Astrocyte of the spinal cord (primary cell): ENCODE measurements at places on chromosomes 5 and 9.

DNA sequence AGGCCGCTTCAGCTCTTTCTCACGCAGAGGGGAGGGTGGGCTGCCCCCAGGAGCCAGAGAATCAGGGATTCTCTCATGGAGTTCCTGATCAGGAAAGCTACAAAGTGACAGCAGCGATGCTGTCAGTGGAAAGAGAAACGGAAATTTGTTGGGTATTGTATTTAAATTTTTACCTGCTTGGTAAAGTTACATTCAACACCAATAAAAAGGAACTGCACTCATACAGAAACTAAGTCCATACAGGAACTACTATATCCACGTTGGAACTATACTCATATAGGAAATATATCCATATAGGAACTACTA is 325.5 kb upstream of the IRX4 start:
- DNase-seq: no peak

- DNase-seq: peak; percentile 15
Measured at GRCh38 chr5:79567926-79568549, 44.2 kb upstream of the TENT2 start.

- DNase-seq: no peak
Measured at GRCh38 chr9:75636427-75637045, 253.9 kb upstream of the PCSK5 start.

DNA sequence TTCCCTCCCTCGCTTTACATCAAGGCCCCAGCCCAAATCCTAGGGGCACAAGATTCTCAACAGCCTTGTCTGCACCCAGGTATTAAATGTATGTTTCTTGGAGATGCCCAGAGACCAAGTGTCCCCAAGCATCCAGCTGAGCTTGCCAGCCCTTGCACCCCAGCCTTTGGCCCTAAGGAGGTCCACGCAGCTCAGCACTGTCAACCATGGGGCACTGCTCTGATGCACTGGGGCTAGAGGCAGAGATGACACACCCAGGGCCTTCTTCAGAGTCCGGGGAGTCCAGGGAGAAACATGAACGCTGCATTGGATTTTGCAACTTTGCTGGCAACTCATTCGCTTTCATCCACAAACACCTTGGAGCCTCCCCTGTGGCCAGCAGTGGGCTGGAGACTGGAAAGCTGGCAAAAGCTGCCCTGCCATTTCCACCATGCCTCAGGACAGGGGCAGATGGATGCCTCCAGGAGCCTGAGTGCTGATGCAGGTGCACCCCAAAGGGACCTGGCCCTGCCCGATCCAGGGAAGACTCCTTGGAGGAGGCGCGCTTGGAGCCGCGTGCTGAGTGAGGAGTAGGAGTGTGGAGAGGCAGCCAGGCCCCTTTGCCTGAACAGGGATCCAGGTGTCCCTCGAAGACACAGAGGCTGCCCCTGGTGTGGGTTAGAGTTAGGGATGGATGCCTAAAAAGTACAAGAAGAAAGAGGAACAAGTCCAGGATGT is 19.3 kb downstream of the PAEP start:
- no peak for DNase-seq

DNA sequence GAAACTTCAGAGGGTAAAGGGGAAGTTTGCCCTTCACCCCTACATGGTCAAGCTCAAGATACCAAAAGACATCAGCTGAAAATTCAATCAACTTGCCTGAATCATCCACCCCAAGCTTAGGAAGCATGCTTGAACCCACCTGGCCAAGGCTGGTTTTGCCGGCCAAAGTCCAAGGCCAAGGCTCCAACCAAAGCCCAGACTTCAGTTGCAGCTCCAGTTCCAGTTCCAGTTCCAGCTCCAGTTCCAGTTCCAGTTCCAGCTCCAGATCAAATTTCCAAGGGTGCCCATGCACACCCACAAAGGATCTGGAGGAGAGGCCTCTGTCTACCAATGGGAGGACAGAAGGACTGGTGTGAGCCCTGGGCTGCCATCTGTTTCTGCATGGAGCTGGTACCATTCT is 4.6 kb upstream of the SERINC5 start:
- DNase-seq: no peak

GRCh38 chr9:95937131-95937530 is 61.6 kb downstream of the ERCC6L2 start:
- DNase-seq: no peak

DNA sequence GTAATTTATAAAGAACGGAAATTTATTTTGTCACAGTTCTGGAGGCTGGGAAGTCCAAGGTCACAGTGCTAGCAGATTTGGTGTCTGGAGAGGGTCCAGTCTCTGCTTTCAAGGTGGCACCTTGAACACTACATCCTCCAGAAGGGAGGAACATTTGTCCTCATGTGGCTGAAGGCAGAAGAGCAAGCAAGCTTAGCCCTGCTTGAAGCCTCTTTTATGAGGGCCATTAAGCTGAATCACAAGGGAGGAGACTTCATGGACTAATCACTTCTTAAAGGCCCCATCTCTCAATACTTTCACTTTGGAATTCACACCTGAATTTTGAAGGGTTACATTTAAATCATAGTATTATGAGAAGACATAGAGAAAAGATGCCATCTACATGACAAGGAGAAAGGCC is 215.4 kb upstream of the NFIL3 start:
- no peak for DNase-seq

GRCh38 chr9:75907329-75907728 is 16.9 kb downstream of the PCSK5 start:
- peak; percentile 38 for DNase-seq

- no peak for DNase-seq
Measured at GRCh38 chr5:67338421-67338820, 141.8 kb upstream of the CD180 start.

- no peak for DNase-seq
Measured at GRCh38 chr5:96142786-96143434, 181.3 kb upstream of the ELL2 start.

DNA sequence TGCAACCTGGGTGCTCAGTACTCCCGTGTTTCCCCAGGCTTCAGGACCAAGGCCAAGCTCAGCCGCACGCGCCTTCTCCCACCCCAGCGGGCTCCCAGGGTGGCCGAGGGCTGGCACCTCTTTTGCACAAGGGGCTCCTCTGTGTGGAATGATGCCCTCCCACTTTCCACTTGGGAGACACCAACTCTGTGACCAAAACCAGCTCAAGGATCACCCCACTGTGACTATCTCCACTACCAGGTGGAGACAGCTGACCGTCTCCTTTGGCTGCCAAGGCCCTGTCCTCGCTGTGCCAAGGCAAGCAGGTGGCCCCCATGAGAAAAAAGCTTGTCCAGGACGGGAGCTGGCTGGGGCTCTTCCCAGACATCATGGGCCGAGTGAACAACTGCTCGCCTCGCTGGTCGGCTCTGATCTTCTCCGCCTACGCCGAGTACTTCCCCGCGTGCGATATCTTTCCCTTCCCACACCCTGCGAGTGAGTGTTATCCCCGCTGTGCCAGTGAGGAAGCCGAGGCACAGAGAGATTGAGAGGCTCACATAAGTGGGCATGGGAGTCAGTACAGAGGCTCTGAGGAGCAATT is 132.8 kb downstream of the ZNF354C start:
- no peak for DNase-seq

DNA sequence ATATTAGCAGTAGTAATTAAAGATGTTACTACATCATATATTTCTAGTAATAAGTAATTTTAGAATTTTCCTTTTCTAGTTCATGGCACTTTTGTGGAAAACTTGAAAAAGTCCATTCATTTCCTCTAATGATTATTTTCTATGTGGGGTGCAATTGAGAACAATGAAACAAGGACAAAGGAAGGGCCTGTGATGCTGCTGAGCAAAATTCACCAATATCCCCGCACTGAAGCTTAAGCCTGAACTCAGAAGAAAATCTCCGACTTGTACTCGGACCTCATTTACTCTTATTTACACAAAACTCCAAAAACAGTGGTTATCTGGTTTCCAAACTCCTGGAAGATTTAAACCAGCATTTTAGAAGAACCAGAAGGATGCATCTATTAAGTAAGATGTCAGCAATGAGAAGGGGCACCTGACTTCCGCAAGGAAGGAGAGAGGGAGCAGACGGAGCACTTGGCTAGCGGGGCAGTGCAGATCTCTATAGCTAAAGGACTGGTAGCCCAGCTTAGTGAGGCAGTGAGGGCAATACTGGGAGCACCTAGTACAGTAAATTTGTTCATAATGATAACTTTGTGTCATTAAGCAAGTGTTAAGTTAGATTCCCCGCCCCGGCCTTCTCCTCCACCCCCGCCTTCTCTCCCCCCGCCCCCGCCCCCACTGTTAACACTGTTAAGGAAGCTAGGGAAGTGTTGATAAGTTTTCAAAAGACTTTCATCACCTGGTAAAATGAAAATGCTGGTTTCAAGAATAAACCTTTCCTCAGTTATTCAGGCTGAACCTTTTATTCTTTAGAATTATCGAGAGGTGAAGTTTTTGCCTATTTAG is 123.3 kb downstream of the ZSWIM6 start:
- DNase-seq: no peak

GRCh38 chr5:65483546-65484346 is 2.0 kb upstream of the ADAMTS6 start:
- DNase-seq: peak; percentile 82

DNA sequence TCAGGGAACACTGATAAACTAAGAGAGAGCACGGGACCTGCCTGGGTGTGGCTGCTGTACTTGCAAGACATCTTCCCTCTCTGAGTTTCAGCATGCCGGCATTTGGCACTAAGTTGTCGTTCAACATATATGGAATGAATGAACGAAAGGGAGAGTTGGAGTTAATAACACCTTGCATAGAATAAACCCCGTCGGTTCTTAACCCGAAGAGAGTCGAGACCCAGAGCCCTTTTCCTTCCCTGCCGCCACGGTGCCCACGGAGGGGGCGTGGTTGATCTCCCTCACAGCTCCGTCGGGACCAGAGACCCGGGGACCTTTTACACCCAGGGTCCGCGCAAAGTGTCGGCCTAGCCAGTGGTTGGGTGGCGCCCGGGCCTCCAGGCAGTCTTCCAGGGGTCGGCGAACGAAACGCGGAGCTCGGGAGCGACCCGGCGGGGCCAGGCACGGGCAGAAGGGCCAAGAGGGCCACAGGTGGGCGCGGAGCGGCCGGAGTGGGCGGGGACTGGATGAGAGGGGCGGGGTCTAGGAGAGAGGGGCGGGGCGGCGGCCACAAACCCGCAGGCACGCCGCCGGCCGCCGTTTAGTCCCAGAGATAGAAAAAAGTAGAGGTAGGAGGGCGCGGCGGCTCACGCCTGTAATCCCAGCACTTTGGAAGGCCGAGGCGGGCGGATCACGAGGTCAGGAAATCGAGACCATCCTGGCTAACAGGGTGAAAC is 735 bp upstream of the RPL26L1 start:
- peak; percentile 66 for DNase-seq

- DNase-seq: no peak
Measured at GRCh38 chr9:34289159-34289558, 39.9 kb downstream of the KIF24 start.

GRCh38 chr9:92730897-92731296 is 33.7 kb downstream of the BICD2 start:
- no peak for DNase-seq

DNA sequence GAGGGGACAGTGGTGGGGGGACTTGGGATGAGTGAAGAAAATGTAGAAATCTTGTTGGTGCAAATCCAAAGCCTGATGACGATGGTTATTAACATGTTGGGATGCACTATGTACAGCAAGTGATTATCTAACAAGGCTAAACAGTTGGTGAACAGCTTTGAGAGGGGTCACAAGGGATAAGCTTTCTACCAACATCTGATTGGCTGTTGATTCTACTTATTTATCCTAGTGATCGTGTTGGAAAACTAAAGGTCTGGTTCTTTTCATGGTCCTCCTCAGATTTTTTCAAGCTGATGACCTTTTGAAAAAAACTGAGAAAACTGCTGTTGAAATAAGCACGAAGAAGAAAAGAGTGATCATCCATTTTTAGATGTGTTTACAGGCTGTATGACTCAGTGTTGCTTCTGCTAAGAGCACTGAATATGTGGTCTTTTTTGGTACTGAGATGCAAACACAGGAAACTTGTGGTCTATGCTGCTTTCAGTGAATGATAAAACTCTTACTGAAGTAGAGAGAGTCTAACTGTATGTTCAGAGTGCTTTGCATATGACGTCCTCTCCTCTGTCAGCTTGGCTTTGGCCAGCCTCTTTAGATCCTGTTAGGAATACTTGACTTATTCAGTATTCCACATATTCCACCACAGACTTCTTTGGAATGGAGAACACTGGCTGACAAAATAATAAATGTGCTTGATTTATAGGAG is 174.8 kb downstream of the SLF1 start:
- peak; percentile 92 for DNase-seq

GRCh38 chr9:16515879-16516301 is 354.6 kb downstream of the BNC2 start:
- DNase-seq: peak; percentile 87

DNA sequence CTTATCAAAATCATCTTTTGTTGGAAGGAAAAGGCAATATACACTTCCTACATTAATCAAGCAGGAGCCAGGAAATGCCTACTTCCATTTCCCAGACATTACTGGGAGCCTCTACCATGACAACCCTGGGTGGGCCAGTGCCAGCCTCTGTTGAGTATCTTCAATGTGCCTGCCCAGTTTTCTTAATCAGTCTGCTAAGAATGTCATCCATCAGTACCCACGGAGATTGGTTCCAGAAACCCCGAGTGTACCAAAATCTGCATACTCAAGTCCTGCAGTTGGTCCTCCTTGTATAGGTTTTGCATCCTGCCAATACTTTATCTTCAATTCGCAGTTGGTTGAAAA is 82.4 kb downstream of the MARCHF3 start:
- no peak for DNase-seq

DNA sequence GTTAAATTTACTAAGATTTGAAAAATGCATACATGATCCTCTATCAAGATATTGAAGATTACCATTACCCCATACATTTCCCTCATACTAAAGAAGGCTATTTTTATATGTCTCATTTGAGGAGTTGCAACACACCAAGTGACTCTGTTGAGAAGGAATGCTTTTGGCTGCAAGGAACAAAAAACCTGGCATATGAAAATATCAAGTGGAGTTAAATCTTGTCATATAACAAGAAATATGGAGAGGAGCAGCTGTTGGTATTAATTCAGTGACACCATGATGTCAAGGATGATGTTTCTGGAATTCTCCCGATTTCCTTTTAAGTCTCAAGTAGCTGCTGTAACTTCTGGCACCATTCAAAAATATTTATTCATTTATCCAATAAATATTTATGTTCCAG is 193.8 kb downstream of the CSNK1G3 start:
- DNase-seq: no peak

GRCh38 chr5:33309536-33310345 is 131.0 kb upstream of the TARS1 start:
- no peak for DNase-seq

DNA sequence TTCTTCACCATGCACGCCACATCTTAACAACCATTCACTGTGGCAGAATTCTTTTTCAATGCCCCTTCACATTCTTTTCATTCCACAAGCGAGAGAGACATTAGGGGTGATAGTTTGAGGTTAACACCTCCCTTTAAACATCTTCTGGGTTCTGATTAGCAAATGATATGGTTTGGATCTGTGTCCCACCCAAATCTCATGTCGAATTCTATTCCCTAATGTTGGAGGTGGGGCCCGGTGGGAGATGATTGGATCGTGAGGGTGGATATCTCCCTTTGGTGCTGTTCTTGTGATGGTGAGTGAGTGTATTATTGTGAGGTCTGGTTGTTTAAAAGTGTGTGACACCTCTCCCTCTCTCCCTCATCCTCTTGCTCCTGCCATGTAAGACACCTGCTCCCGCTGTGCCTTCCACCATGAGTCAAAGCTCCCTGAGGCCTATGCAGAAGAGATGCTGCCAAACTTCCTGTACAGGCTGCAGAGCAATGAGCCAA is 46.1 kb upstream of the RAI14 start:
- peak; percentile 69 for DNase-seq

GRCh38 chr5:72402959-72403628 is 82.9 kb downstream of the PTCD2 start:
- peak; percentile 47 for DNase-seq

GRCh38 chr5:142817949-142818431 is 47.8 kb downstream of the ARHGAP26 start:
- no peak for DNase-seq

- DNase-seq: no peak
Measured at GRCh38 chr5:69493396-69494133, 975 bp downstream of the OCLN start.
